ENCODE measurements at places on chromosomes 12 and 14. TPM values are rescaled to one million over a fixed set of nuclear protein-coding genes. Genes with fewer than 3 reads are reported as not detected.

- DNase-seq = no peak
Observed at GRCh38 chr12:40225337-40225983, 663 bp downstream of the LRRK2 start.

PRIMA1 gene
- 1.3 TPM for total RNA-seq

GRCh38 chr12:39905152-39905551 lies 200.7 kb downstream of the SLC2A13 start:
- no peak for DNase-seq

DNA sequence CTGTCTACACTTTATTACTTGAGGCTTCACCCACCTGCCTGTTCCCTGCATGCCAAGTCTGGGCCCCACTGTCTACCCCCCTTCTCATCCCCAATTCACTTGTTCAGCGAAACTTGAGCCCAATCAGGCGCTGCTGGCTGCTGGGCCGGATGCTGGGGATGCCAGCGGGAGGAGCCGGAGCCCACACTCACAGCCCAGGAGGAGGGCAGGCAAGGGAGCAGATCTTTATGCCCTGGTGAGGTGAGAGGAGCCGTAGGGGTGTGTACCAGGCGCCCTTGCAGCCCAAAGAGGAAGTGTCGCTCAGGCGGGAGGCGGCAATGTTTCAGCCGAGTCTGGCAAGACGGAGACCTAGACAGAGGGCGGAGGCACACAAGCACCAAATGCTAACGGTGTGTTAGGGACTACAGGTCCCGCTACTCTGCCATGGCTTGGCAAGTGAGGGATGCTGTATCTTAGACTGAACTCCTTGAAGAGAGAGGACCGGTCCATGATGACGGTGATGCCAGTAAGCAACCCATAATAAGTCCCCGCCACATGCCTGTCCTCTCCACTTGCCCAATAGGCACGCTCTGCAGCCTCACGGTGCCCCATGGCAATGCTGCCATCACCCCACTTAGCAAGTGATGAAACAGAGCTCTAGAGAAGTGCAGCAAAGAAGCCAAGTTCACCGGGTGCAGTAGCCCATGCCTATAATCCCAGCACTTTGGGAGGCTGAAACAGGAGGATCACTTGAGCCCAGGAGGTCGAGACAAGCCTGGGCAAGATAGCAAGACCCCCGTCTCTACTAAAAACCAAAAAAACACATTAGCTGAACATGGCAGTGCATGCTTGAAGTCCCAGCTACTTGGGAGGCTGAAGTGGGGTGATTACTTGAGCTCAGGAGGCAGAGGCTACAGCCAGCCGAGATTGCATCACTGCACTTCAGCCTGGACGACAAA lies 41.6 kb downstream of the LRRC74A start:
- no peak for DNase-seq

DNA sequence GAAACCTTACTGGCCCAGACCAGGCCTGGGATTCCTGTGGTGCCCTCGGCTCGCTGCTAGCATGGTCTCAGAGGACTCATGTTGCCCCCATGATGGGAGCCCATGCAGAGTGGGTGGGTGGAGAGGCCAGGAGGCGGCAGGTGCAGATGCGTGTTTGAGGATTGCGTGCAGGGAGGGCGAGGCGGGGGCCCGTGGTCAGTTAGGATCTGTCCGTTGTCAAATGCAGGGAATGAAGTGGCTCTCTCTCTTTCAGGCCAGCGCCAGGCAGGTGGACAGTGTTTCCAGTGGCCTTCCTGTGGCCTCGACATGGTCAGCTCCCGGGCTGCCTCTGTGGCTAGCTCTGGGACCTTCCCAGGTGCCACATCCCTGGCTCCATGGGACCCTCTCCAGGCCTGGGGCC lies 39.3 kb upstream of the DLK1 start:
- DNase-seq = no peak

MYH6 gene
- total RNA-seq = not detected

DNA sequence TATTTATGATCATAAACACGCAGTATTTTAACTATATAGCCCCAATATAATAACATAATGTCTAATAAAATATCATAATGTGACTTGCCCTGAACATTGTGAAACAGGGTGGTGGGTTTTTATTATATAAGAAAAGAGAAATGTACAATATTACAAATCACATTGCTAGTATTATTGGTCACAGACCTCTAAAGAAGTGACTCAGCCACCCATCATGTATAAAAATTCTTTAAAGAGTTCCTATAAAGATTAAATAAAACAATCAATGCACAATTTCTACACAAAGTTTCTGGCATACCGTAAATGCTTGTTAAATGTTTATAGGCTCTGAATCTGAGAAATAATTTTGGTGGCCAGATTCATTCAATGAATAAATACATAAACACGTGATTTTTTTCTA lies 28.9 kb downstream of the ABCC9 start:
- DNase-seq = no peak

BMP4 gene
- 6.5 TPM for total RNA-seq

- no peak for DNase-seq
Observed at GRCh38 chr12:5163661-5164060, 120.0 kb downstream of the KCNA5 start.

CLEC6A gene
- not detected for total RNA-seq

DNA sequence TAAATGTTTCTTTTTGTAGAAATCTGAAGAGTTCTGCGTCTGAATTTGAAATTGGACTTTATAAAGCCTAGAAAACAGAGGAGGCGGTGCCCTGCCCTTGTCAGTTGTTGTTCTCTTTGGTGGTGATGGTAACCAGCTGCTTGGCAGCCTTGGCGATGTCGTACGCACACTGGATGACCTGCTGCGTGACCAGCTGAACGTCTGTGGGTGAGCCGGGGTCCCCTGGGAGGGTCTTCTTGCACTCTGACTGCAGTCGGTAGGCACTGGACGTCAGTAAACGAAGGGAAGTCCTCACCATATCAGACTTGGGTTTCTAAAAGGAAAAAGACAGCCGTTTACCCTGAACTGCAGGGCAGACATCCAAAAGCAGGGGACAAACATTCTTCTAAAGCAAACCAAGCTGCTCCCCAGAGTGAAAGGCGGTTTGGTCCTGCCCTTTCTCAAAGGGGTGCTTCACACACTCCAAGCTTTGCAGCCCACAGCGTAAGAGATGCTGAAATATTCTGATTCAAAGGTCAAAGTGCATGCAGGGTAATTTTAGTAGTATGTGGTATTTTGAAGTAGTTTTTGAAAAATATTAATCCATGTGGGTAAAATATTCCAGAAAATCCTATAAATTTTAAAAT lies 32.9 kb downstream of the TCHP start:
- no peak for DNase-seq

DNA sequence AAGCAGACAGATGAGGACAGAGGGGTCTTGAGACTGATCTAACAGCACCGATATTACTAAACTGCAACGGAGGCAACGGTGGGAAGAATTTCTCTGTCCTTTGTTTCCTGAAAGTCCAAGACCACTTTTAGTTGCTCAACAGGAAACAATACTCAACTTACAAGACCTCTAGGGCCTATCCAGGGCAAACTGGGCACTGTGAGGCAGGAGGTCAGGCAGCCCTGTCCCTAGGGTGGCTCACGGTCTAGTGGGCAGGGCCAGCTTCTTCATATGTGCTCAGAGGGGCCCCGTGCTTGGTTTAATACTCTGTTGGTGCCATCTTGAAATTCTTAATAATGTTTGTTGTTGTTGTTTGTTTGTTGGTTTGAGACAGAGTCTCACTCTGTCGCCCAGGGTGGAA lies 14.2 kb downstream of the SSH1 start:
- DNase-seq = no peak

NEMP1 gene
- total RNA-seq = 8.6 TPM

DNA sequence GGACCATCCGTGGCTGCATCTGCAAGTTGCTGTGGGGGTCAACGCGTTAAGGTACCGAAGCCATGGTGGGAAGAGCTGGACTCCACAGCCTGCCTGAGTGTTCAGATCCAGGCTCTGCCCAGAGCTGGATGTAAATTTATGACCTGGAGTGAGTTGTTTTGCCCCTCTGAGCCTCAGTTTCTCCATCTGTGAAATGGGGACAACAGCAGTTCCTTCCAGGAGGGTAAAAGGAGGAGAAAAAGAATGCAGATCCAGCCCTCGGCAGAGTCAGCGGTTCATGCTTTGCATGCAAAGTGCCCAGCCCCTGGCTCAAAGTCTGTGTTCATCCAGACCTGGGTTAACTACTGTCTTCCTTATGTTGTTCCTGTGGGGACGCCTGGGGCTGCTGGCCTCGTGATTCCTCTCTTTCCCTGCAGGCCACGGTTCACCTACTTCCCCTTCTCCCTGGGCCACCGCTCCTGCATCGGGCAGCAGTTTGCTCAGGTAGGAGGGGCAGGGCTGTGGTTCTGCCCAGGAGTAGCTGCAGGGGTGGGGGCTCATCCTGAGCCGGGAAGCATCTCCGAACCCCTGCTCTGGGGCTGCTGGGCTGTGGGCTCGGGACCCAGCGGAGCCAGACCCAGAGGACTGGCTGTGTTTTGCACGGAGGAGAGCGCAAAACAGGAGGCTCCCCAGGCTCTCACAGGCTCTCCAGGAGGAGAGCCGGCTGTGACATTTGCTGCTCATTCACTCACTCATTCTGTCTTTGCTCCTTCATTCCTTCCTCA lies 41.9 kb downstream of the CYP46A1 start:
- DNase-seq = peak; percentile 64

DNA sequence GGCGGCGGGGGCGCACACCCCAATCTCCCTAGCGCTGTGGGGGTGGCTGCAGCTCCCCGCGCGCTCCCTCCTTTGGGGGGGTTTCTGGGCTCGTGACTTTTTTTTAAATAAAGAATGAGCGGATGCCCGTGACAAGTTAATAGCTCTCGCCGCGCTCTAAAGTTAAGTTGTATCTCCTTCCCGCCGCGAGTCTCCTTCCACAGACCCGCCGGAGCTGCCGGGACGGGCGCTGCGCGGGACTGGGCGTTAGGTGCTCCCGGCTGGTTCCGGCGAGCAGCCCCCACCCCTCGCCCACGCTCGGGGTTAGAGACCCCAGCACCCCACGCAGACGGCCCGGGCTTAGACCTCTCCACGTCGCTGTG lies 82.6 kb upstream of the HMGA2 start:
- no peak for DNase-seq

DNA sequence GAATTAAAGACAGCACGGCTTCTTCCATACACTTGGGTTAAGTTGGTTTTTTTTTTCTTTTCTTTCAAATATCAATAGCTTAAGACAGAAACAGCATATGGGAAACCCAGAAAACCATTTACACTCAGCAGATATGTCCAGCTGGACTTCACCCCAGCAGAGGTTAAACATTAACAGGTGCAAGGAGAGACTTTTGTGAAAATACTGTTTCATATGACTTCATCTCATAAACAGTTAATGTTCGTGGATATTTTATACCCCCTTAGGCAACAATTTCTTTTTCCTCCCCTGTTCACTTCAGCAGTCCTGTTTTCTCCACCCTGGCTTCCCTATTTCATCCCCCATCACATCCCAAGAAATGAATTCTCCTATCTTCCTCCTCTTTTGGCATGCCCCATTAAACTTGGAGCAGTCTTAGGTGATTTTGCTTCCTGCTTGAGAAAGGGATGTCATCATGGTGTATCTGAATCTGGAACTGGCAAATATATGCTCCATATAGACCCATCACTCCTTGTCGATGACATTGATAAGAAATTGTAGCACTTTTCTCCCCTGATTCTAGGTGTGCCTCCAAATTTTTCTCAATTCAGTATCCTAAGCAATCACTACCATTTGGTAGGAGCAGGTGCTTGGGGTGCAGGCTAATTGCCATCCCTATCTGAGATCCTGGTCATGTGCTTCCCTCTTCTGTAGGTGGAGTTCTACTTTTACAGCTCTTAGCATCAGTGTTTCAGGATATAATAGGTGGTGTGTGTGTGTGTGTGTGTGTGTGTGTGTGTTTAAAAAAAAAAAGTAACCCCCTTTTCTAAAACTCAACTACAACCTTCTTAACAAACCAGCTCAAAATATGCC lies 67.9 kb downstream of the BMP4 start:
- no peak for DNase-seq

KCNK13 gene
- 1.3 TPM for total RNA-seq

DNA sequence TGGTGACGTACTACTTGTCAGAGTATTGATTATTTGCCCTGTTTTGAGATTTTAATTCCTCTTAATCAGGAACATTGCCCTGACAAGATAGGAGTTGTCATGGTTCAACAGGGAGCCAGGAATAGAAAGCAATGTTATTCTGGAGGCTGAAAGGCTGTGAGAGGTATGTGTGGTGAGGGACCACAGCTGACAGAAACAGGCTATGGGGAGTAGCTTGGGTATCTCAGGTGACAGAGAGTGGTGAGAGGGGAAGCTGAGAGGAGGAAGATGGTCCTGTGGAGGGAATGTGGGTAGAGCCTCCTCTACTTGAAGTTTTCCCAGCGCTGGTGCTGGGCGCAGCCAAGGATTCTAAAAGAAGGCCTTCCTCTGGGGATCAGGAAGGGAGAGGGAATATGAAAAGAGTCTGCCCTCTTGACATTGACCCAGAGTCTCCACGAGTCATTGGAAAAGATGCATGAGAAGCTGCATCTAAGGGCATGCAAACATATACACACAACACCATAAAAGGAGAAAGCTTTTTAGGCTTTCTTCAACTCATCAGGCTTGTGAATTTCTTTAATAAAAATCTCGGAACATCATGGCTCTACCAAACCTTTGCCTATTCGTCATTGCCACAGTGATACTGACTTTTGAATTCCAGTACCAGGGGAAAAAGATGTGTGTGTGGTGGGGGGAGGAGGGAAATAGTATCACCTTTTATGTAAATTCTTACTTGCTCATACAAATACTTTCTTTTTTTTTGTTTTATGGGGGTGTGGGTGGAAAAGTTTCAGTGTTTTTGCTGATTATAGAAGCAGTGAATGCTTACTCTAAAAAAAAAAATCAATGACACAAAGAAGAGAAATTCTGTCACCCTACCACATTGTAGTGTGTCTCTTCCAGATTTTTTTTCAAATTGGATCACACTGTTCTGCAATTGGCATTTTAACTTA lies 39.9 kb upstream of the DHRS7 start:
- DNase-seq = no peak

SARNP gene
- 39.0 TPM for total RNA-seq

ARMH4 gene
- 3.4 TPM for total RNA-seq

DNA sequence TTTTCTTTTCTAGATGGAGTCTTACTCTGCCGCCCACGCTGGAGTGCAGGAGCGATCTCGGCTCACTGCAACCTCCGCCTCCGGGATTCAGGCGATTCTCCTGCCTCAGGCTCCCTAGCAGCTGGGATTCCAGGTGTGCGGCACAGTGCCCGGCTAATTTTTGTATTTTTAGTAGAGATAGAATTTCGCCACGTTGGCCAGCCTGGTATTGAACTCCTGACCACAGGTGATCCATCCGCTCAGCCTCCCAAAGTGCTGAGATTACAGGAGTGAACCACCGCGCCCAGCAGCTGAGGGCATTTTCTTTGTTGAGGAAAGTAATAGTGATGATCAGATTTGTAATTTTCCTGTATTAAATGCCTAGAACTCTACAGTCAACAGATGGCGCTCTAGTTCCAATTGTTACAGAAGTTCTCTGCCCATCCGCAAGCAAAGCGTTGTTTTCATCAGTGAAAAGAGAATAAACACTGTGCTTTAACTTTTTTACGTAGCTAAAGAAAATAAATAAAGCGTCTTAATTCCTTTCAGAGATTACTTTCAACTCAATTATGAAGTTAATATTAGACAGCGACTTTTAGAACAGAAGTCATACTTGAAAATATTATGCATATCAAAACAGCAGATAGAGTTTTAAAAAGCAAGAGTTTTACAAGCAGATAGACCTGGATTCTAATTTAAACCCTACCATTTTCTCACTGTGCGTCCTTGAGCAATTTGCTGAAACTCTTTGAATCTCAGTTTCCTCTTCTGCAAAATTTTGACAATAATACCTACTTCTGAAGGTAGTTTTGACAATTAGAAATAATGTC lies 335.1 kb downstream of the DUSP6 start:
- no peak for DNase-seq

TAS2R50 gene
- 2.0 TPM for total RNA-seq

USP44 gene
- total RNA-seq = 1.3 TPM

GRCh38 chr12:100058482-100059029 lies 73.8 kb upstream of the ANKS1B start:
- no peak for DNase-seq

All from mesenteric fat pad (tissue), 1 donor.